ENCODE measurements at places on chromosomes 4 and X. TPM values are rescaled to one million over a fixed set of nuclear protein-coding genes. Genes with fewer than 3 reads are reported as not detected.

Gene ZCCHC18
- not detected for total RNA-seq

Gene PRDX4
- total RNA-seq = 280 TPM

Gene TBC1D8B
- total RNA-seq = 1.4 TPM

Gene ARX
- total RNA-seq = 0.30 TPM

Gene FOXO4
- total RNA-seq = 1.3 TPM

Gene CNGA1
- total RNA-seq = 0.17 TPM

Gene MOSPD2
- 9.7 TPM for total RNA-seq

Gene ESX1
- total RNA-seq = not detected

Gene LCORL
- total RNA-seq = 5.2 TPM

Gene MSANTD1
- total RNA-seq = 0.13 TPM

Gene SPATA18
- total RNA-seq = 4.5 TPM

Gene LONRF3
- 3.3 TPM for total RNA-seq
